ENCODE measurements at places on chromosomes 1 and 21.

DNA sequence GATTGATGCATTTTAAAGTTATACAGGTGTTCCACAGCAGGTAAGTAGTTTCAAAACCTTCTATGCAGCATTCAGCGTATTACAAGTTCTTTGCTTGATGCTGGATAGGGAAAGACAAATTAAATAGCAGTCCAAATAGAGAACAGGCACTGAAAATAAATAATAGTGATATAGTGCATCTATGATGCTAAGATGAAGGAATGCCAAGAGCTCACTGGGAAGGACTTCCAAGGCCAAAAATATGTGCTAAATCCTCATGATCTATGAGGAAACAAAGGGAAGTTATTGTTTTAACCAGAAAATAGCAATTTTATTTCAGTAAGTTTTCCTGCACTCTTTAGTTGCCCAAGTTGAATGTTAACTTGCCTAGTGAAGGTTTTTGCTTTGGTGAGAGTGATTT, 127.8 kb upstream of the GREM2 start:
- no peak for DNase-seq

DNA sequence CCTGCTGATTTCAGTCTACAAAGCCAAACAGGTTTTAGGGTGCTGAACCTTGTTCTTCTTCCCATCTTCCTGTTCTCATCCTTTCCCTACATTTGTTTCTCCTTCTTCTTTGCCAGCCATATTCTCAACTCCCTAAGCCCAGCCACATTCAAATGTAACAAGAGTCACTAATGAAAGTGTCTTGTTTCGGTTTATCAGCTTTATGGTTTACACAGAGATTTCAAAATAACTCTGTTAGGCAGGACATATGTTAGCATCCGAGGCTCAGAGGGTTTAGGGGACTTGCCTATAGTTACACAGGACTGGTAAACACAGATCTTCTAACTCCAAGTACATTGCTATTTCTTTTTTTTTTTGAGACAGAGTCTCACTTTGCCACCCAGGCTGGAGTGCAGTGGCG, 61.3 kb downstream of the NDUFS5 start:
- no peak for DNase-seq

GRCh38 chr1:16250524-16251251, 13.7 kb upstream of the CPLANE2 start:
- no peak for DNase-seq

GRCh38 chr1:186633116-186633515, 47.1 kb downstream of the PTGS2 start:
- DNase-seq = no peak

- no peak for DNase-seq
Measured at GRCh38 chr1:40341491-40342380, 24.6 kb upstream of the COL9A2 start.

GRCh38 chr21:21860888-21861287, 862.7 kb downstream of the NCAM2 start:
- DNase-seq = no peak

DNA sequence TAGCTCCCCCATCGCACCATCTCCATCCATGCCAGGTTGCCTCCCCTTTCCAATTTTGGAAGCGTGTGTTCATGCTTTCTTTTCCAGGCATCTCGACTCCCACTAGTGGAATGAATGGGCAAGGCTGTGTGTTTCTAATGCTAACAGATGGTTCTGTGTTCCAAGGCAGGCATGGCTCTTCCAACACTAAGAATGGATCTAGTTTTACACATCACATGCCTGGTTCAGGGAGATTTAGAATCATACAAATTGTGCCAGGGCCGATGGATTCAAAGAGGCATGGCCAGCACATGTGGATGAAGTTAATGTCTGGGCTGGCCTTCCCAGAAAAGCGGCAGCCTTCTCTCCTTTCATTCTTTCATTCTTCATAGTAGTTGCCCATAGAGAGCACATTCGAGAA, 438.7 kb downstream of the PRDM2 start:
- no peak for DNase-seq

DNA sequence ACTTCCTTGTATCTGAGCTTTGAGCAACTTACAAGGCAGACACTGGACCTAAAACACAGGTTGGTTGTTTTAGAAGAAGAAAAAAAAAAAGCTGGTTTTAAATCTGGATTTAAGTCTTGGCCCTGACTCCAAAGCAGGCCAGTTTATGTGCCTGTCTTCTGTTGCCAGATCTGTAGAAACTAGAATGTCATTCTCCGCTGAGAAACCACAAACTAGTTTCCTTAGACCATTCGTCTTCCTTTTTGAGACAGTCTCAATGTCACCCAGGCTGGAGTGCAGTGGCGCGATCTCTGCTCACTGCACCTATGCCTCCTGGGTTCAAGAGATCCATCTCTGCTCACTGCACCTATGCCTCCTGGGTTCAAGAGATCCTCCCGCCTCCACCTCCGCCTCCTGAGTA, 33.9 kb downstream of the APP start:
- no peak for DNase-seq

DNA sequence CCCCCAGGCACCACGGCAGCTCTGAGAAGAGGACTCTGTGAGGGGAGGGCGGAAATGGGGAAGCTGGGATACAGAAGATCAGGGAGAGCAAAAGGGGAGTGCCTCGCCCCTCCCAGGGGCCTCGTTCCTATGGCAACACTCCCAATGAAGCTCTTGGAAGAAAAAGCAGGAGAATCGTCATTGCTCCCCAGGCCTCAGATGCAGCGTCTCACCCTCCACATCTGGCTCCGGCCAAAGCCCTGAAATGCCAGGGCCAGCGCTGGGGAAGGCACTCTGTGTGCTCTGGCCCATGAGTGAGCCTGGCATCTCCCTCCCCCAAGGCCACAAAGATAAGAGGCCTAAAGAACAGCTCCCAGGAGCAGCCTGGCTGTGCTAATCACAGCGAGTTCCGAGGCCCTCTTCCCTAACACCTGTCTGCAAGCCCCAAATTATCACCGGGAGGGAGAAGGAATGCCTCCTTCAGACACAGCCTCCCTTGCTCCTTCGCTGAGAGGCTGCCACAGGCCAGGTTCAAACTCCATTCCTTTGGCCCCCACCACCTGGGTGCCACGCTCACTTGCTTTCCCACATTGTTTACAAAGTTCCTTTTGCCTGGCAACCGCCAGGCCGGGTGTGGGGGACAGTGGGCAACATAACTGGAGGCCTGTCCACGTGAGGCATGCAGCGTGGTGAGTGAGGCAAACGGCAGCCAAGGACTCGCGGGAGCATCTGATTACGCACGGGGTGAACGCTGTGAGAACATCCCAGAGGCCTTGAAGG, 27.8 kb downstream of the ECE1 start:
- no peak for DNase-seq

DNA sequence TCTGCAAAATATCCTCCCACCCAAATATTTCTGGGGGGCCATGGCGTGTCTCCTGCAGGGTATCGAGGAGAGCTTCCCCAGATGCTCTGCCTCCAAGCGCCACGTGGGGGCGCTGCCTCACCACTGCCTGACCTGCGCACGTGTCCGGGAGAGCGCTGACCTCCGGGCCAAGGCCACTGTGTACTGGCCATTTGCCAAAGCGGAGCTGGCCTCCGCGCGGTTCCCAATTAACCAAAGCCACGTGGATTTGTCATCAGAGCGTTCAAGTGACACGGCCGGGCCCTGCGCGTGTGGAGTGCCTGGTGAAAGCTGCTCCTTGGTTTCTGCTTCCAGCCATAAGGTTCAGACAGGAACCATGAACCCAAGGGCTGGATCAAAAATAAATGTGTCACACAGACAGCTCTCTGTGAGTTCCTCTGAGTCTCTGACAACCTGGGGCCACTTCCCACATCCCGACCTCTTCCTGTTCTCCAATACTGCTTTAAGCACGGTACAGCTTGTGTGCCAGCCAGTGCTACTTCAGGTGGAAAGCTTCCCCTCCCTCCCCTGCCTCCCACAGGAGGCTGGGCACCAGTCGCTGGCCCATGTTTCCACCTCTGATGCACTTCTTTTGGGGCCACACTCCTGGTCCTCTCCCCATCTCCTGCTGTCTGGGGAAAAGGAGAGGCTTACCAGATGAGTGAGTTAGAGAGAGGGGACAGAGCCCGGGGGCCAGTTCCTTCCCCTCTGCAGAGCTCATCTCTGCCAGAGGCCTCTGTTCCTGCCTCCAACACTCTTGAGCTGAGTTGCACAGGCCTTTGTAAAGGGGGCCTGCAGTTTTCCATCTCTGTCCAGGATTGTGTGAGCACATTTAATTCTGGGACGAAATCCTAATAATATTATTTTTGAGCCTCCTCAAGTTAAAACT, 26.1 kb downstream of the ZP4 start:
- DNase-seq = no peak

DNA sequence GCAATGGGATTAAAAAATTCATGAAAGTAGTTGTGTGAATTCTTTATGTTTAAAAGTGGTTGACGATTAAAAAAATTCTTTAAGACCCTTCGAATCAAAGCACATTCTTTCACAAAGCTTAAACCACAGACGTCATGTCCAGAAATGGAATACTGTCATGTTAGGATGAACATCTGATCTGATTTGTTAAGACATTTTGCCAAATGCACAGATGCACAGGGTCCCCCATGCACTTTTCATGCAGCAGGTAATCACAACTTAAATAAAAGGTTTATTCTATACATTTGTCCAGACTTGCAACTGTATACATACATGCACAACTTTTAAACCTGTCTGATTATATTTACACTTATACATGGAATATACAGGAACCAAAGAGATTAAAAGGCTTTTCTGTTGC, 103.3 kb downstream of the NRIP1 start:
- DNase-seq = no peak

- no peak for DNase-seq
Measured at GRCh38 chr1:207579436-207579799, 65.5 kb upstream of the CR1L start.

GRCh38 chr1:101175466-101175865, 61.4 kb upstream of the S1PR1 start:
- no peak for DNase-seq

DNA sequence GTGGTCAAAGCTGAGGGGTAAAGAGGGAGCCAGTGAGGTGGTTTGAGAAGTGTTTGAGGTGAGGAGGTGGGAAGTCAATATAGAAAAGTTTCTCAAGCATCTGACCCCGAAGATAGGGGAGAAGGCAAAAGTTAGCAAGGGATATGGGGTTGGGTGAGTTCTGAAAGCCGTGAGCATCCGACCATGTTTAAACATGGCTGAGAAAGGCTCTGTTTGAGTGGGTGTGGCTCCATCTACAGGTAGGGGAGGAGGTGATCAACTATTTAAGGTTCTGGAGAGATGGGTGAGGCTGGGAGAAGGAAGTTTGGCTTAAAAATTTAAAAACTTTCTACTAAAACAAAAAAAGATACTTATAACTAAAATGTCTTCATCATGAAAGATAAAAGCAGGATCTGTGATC, 273.8 kb downstream of the KCNJ6 start:
- no peak for DNase-seq

DNA sequence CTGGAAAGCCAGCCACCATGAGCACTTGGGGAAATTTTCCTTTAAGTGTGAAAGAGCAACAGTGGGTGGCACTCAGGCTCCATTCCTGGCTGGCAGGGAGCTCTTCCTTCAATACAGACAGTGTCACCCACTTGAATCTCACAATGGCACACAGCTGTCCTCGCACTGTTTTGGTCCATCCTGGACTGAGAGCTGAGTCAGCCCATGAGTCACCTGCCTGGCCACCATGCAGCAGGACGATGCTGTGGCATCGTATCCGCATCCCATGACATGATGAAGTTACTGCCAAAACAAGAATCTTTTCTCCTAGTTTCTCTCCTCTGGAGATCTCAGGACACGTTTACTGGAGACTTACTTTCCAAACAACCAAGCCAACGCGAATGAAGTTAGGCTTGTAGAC, 6.0 kb downstream of the TMPRSS2 start:
- no peak for DNase-seq

DNA sequence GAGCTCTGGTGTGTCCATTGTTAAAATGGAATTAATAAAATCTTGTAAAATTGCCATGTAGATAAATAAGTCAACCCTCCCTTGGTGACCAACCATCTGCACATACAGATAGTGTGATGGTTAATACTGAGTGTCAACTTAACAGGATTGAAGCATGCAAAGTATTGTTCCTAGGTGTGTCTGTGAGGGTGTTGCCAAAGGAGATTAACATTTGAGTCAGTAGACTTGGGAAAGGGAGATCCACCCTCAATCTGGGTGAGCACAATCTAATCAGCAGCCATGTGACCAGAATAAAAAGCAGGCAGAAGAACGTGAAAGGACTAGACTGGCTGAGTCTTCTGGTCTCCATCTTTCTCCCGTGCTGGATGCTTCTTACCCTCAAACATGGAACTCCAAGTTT, 174.8 kb downstream of the LTN1 start:
- no peak for DNase-seq

- DNase-seq = no peak
Measured at GRCh38 chr1:171191992-171192391, 6.9 kb downstream of the FMO2 start.

- no peak for DNase-seq
Measured at GRCh38 chr1:183234660-183235476, 48.8 kb downstream of the LAMC2 start.

- DNase-seq = no peak
Measured at GRCh38 chr1:59690171-59690930, 124.4 kb upstream of the HOOK1 start.

- peak; percentile 54 for DNase-seq
Measured at GRCh38 chr1:100463791-100464424, 74.0 kb upstream of the GPR88 start.

DNA sequence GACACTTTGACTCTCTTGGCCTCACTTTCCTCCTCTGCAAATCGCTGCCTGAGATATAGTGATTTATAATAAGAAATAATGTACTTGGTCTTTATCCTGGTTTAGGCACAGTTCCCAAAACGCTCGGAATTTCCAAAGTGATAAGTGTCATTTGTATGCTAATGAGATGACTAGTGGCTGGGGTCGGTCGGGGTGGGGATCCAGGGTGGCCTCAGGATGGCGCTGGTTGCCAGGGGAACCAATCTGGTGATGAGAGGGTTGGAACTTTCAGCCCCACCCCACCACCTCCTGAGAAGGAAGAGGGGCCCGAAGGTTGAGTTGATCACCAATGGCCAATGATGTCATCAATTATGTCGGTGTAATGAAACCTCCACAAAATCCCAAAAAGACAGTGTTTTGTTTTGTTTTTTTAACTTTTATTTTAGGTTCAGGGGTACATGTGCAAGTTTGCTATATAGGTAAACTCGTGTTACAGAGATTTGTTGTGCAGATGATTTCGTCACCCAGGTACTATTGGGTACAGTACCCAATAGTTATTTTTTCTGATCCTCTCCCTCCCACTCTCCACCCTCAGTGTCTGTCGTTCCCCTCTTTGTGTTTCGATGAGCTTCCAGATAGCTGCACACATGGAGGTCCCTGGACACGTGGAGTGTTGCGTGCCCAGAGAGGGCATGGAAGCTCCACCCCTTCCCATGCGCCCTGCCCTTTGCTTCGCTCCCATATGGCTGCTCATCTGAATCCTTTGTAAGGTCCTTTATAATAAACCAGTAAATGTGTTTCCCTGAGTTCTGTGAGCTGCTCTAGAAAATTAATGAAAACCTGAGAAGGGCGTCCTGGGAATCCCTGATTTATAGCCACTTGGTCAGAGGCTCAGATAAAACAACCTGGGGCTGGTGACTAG, 97.2 kb downstream of the KCNN3 start:
- DNase-seq = no peak

- no peak for DNase-seq
Measured at GRCh38 chr1:103513711-103514110, 11.8 kb upstream of the RNPC3 start.

GRCh38 chr21:29429218-29429617, 130.5 kb downstream of the BACH1 start:
- no peak for DNase-seq

Measured in stimulated activated CD4-positive, alpha-beta T cell treated with anti-CD3 and anti-CD28 coated beads, TNF-alpha, amount 100 ng/mL, for 48 hours (primary cell).